Activated CD8-positive, alpha-beta memory T cell treated with anti-CD3 and anti-CD28 coated beads, Interleukin-2, amount 10 ng/mL, durations not matched to agents 7 days and 5 days (primary cell): ENCODE measurements at places on chromosomes 12 and 14. TPM values are rescaled to one million over a fixed set of nuclear protein-coding genes. Genes with fewer than 3 reads are reported as not detected.

Gene CORO1C
- total RNA-seq = 63.0 TPM

Gene RAN
- total RNA-seq = 1,047 TPM

Gene RNASE7
- not detected for total RNA-seq

Gene RASSF9
- not detected for total RNA-seq

Gene TAS2R14
- total RNA-seq = 1.5 TPM

Gene CPNE6
- total RNA-seq = not detected

Gene AHNAK2
- not detected for total RNA-seq

Gene PARP11
- 15.9 TPM for total RNA-seq

Gene CCDC60
- total RNA-seq = not detected

Gene INHBC
- total RNA-seq = not detected

Gene PLA2G1B
- total RNA-seq = not detected

Gene SMCO2
- total RNA-seq = 0.91 TPM

Gene PITPNM2
- total RNA-seq = 11.6 TPM

Gene ANKRD52
- total RNA-seq = 66.9 TPM

Gene MYG1
- 65.5 TPM for total RNA-seq
